ENCODE measurements at places on chromosomes 3 and 15. TPM values are rescaled to one million over a fixed set of nuclear protein-coding genes. Genes with fewer than 3 reads are reported as not detected.

Gene GOLGA6L7
- total RNA-seq, result not detected

- DNase-seq, result no peak
Observed at GRCh38 chr15:67018441-67018840, 47.0 kb upstream of the SMAD3 start.

- DNase-seq, result no peak
Observed at GRCh38 chr15:40771242-40771641, 1.5 kb downstream of the C15orf62 start.

DNA sequence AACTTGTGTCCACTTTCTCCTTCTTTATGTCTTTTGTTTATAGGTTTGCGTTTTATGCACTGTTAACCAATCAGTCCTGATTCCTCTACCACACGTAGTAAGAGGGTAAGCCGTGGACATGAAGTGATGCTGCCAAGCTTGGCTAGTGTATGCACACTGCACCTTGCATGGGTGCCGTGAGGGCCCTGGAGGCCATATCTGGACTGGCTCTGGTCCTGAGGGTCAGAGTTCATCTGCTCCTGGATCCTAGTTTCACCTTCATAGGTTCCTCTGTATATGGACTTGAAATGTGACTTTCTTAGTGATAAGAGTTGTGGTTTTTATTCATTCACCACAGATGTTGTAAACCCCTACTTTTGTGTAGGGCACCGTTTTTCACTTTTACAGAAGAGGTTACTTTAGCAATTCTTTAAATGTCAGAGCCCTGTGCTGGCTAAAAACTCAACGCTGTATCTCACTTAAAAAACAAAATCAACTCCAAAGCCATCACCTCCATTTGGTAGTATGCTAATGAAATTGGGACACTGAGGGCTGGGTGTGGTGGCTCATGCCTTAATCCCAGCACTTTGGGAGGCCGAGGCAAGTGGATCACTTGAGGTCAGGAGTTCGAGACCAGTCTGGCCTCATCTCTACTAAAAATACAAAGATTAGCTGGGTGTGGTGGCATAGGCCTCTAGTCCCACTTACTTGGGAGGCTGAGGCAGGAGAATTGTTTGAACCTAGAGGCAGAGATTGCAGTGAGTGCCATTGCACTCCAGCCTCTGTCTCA is 22.9 kb downstream of the SIAH2 start:
- no peak for DNase-seq

- no peak for DNase-seq
Observed at GRCh38 chr3:69273896-69274295, 112.0 kb downstream of the FRMD4B start.

DNA sequence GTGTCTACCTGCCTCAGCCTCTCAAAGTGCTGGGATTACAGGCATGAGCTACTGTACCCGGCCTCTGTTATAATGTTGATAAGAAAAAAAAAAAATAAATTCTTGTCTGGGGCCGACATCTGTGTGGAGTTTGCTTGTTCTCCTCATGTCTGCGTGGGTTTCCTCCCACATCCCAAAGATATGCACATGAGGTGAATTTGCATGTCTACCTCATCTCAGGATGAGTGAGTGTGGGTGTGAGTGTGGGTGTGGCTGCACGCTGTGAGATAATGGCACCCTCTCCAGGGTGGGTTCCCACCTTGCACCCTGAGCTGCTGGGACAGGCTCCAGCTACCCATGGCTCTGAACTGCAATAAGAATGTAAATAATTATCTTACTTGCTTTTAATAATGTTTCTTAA is 25.9 kb upstream of the UACA start:
- DNase-seq, result no peak

GRCh38 chr15:39413558-39413957 is 167.3 kb upstream of the THBS1 start:
- DNase-seq, result no peak

DNA sequence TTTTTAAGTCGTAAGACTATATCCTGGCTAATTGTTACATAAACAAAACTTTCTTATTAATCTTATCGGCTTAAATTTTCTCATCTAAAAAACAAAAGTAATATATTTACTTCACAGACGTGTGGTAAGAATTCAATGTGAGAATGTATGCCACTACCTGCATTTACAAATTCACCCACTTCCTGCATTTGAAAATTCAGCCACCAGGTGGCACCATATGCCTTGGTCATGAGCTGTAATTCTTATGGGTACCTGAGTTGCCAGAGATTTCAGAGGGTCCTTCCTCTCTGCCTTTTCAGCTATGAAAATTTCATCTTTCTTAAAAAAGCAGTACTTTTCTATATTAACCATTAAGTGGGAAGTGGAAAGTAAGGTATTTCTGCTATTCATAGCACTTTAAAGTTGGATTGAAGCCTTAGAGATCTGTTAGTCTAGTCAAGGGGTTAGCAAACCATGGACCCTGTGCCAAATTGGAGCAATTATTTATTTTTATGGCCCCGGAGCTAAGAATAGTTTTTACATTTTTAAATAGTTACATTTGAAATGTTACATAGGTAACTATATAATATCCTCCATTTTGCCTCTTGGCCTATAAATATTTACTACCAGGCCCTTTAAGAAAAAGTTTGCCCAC is 127.8 kb downstream of the HCN4 start:
- DNase-seq, result no peak

Measured in chondrocyte (in vitro differentiated cells).